ENCODE measurements at places on chromosomes 16 and 17.
A peak's percentile ranks its signal among the peaks of the same experiment; 100 is the strongest.

- DNase-seq = no peak
Observed at GRCh38 chr17:36777118-36777517, 160.2 kb upstream of the LHX1 start.

- DNase-seq = no peak
Observed at GRCh38 chr16:20114356-20114755, 40.7 kb upstream of the GPR139 start.

- DNase-seq = no peak
Observed at GRCh38 chr17:75267411-75268232, 3.4 kb downstream of the MIF4GD start.

DNA sequence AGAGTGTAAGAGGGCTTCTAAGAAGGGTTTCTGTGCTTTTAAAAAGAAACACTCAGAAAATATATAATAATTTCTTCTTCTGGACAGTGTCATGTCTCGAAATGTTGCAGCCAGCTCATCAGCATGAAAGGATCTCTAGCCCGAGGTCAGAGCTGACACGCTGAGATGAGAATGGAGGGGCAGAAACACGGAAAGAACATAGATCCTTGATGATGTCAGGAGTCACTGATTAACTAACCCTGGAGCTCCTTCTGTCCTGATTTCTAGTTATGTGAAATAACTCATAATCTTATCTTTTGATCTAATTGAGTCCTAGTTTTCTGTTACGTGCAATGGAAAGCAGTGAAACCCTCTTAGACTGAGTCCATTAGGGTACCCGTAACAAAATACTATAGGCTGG lies 10.3 kb upstream of the TOX3 start:
- DNase-seq = no peak

DNA sequence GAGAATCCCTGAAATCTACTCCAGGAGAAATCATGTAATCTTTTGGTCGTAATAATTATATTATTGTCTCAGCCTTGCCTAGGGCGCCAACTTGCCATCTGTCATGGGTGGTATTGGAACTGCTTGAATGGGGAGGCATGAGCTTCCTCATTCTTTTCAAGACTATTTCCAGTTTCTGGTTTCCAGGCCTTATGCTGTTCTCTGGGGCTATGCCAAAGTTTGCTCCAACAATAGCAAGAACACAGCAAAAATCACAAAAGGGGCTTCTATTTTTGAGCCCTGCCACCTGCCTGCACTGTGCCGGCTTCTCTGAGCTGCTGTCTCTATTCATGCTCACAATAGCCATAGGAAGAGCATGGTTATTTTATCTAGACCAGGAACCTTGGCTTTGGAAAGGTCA lies 111.7 kb downstream of the SPECC1 start:
- DNase-seq = no peak

DNA sequence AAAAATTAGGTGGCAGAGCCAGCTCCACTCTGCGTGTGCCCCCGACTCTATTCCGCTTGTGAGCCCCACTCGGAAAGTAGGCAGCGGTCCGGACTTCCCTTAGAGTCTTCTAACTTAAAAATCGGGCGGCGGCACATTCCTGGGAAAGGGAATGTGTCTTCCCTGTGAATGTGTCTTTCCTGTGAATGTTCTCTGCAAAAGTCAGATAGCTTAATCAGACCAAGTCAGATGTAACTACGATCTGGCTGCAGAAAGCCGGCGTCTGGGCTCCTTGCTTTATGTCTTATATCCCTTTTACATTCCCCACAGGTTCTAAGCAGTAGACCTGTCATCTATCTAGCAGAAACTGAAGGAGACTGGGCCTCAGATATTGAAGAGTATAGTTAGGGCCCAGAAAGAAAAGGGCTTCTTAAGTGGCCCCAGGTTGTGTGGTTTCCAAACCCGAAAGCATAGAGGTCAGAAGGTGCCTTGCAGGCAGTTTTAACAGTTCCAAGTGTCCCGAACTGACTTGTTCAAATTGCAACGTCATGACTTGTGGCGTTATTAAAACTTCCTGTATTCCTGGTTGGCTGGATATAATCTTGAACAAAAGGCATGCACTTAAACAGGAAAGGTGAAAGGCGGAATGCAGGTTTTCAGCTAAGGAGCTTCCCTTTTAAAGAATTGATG lies 601 bp downstream of the PHKB start:
- peak; percentile 44 for DNase-seq

- no peak for DNase-seq
Observed at GRCh38 chr17:44360144-44360533, 3.5 kb downstream of the FAM171A2 start.

GRCh38 chr16:51834794-51835193 lies 683.7 kb upstream of the SALL1 start:
- no peak for DNase-seq

DNA sequence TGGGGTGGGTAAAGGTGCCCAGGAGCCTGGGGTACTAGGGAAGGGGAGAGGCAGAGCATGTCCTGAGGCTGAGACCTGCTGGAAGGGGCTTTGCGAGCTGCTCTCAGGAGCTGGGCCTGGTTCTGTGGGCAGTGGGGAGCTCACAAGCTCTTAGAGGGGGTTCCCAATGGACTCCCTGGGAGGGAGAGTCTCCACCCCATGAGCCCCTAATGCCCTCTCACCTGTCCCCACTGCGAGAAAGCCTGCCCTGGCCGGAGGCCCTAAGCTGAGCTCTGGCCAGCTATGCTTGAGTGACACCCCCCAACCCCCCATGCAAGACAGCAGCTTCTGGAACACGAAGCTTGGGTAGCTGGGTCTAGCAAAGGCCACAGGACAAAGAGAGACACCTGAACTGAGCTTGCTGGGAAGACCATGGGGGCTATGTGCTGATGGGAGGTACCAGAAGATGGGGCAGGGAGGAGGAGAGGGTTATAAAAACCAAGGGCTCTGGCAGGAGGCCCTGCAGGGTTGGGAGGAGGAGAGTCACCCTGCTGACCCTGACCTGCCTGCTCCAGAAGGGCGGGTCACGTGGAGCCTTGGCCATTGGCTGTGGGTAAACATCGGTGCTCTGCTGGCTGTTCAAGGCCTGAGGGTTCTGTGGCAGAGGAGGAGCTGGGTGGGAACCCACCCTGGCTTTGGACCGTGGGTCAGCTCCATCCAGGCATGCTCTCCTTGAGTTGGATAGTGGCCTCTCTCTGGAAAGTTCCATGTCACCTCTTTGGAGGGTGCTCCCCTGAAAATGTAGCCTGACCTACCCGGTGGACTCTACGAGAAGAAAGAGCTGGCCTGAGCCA lies 106.7 kb downstream of the RAB11FIP4 start:
- DNase-seq = no peak

DNA sequence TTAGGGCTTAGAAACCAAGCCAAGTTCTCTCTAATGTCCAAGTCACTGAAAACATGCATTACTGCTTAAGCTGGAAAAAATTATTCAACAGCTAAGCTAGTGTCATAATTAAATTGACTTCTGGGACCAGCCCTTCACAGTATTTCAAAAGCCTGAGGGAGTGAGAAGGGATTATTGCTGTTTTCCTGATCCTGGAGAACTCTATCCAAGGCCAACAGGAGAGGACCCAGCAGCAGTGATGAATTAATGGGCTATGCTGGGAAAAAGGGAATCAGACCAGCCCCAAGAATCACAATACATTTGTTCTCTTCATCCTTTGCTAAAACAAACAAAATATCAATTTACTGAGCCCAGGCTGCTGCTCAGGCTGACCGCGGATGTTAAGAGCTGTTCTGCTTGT lies 34.5 kb upstream of the CLEC3A start:
- DNase-seq = no peak

DNA sequence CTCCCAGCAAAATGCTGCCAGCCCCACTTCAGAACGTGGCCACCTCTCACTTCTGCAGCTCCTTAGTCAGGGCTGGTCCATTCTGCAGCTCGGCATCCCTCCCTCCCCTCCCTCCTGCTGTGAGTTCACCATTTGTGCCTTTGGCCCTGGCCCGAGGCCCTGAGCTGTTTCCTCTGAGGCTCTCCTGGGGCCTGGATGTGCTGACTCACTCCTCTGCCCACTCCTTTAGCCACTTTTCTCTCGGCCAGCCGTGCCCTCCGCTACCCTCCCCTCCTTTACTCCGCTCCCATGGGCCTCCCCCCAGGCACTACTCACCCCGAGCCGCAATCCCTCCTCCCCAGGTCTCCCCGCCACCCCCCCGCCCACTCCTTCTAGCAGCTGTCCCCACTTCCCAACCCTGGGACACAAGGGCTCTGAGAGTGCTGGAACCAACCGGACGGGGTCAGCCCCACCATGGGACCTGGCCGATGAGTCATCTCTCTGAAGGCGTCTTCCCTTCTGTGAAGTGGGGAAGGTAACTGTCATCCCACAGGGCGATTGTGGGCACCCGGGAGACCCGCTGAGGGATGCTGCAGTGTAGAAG lies 11.5 kb downstream of the KCNG4 start:
- DNase-seq = no peak

GRCh38 chr16:49463529-49463928 lies 89.9 kb downstream of the C16orf78 start:
- DNase-seq = peak; percentile 77

GRCh38 chr16:61836804-61837393 lies 199.3 kb downstream of the CDH8 start:
- no peak for DNase-seq

Measured in activated CD4-positive, alpha-beta T cell treated with anti-CD3 and anti-CD28 coated beads, Interleukin-2, Interleukin-6, amounts not matched to agents 100 ng/mL and 50 ng/mL, durations not matched to agents 16 hours and 8 hours (primary cell).